Pericardium fibroblast (primary cell): ENCODE measurements at places on chromosomes 4 and X. TPM values are rescaled to one million over a fixed set of nuclear protein-coding genes. Genes with fewer than 3 reads are reported as not detected.

CLDN34 gene
- total RNA-seq: not detected in 2 replicates

ZCCHC18 gene
- 1.1 TPM in 2 replicates for total RNA-seq

THAP6 gene
- 5.1 and 6.4 TPM in 2 replicates for total RNA-seq

ZNF185 gene
- total RNA-seq: 4.6 and 5.0 TPM in 2 replicates

ABHD18 gene
- 2.6 and 5.5 TPM in 2 replicates for total RNA-seq

DMRTC1 gene
- total RNA-seq: not detected in 2 replicates

DCHS2 gene
- total RNA-seq: not detected in 2 replicates

CSAG2 gene
- not detected in 2 replicates for total RNA-seq

CT55 gene
- total RNA-seq: not detected in 2 replicates

DDIT4L gene
- 0.12 and 1.5 TPM in 2 replicates for total RNA-seq

COL4A5 gene
- 28.6 and 52.2 TPM in 2 replicates for total RNA-seq

TCP11X1 gene
- total RNA-seq: not detected in 2 replicates

SSX1 gene
- total RNA-seq: not detected in 2 replicates

MAB21L2 gene
- under 0.01 TPM in 1 of 2 replicates, not detected in the other for total RNA-seq

ODAM gene
- total RNA-seq: not detected in 2 replicates

MAGEA1 gene
- total RNA-seq: not detected in 2 replicates

GSX2 gene
- total RNA-seq: not detected in 2 replicates

EREG gene
- under 0.01 and 0.12 TPM in 2 replicates for total RNA-seq

CSN1S1 gene
- not detected in 2 replicates for total RNA-seq

TMEM31 gene
- not detected in 2 replicates for total RNA-seq

DIPK2B gene
- 0.09 TPM in 1 of 2 replicates, not detected in the other for total RNA-seq

USP27X gene
- total RNA-seq: 0.58 and 2.8 TPM in 2 replicates

ATP6AP2 gene
- 124 and 137 TPM in 2 replicates for total RNA-seq

LRIT3 gene
- not detected in 2 replicates for total RNA-seq

RHOXF2 gene
- not detected in 2 replicates for total RNA-seq

UGT2B10 gene
- total RNA-seq: not detected in 2 replicates

XAGE1A gene
- not detected in 2 replicates for total RNA-seq

ATP6AP1 gene
- total RNA-seq: 43.3 and 50.6 TPM in 2 replicates

CFP gene
- 0.17 and 0.70 TPM in 2 replicates for total RNA-seq

FGFBP1 gene
- total RNA-seq: not detected in 2 replicates

TMEM129 gene
- 51.0 and 71.2 TPM in 2 replicates for total RNA-seq

ARL13A gene
- not detected in 2 replicates for total RNA-seq

GRPR gene
- not detected in 2 replicates for total RNA-seq

SPP1 gene
- 7.8 TPM in 1 of 2 replicates, not detected in the other for total RNA-seq

MAGEA11 gene
- total RNA-seq: not detected in 2 replicates

GPR50 gene
- total RNA-seq: not detected in 2 replicates

HMGB3 gene
- total RNA-seq: 9.5 and 18.3 TPM in 2 replicates

EXOSC9 gene
- 11.2 and 17.2 TPM in 2 replicates for total RNA-seq

CCDC158 gene
- total RNA-seq: under 0.01 TPM in 2 replicates

TLR10 gene
- total RNA-seq: not detected in 2 replicates

TBC1D8B gene
- 6.7 TPM in 2 replicates for total RNA-seq

VCX gene
- not detected in 2 replicates for total RNA-seq

TCEANC gene
- 1.8 and 2.3 TPM in 2 replicates for total RNA-seq

HELT gene
- total RNA-seq: not detected in 2 replicates

SLC2A9 gene
- 2.6 and 4.6 TPM in 2 replicates for total RNA-seq

NPNT gene
- 0.35 and 1.4 TPM in 2 replicates for total RNA-seq

UBA1 gene
- total RNA-seq: 98.6 and 103 TPM in 2 replicates

UVSSA gene
- total RNA-seq: 3.3 and 4.3 TPM in 2 replicates

SLC4A4 gene
- 1.9 and 5.5 TPM in 2 replicates for total RNA-seq

CTAG2 gene
- total RNA-seq: not detected in 2 replicates

RENBP gene
- total RNA-seq: 0.12 and 0.94 TPM in 2 replicates

FAM9C gene
- not detected in 2 replicates for total RNA-seq

EIF1AX gene
- total RNA-seq: 28.1 and 33.3 TPM in 2 replicates

UGT2B28 gene
- not detected in 2 replicates for total RNA-seq

WAS gene
- total RNA-seq: 0.23 TPM in 1 of 2 replicates, not detected in the other

NEXMIF gene
- under 0.01 TPM in 1 of 2 replicates, not detected in the other for total RNA-seq

ARHGAP10 gene
- total RNA-seq: 33.1 and 36.3 TPM in 2 replicates
